Inflammatory macrophage treated with lipopolysaccharide for 1 hour (primary cell): ENCODE measurements at places on chromosomes 4 and X.

DNA sequence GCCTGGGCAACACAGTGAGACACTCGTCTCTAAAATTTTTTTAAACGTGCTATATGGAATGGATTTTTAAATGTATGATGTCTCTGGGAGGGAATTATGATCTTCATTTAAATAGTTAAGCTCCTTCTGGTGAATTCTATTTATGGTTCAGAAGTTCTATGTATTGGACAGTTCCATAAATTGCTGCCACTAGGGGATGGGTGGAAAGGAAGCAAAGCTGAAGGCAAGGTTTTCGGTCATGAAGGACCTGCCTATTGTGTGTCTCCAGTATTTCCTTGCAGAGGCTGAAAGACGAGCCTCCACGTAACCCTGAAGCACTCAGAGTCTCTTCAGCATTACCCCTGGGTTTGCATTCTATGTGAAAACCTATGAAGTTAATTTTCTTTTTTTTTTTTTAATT is 451.5 kb upstream of the FAT1 start:
- DNase-seq, result no peak

GRCh38 chrX:68180579-68180978 is 252.7 kb downstream of the OPHN1 start:
- peak; percentile 44 for DNase-seq

DNA sequence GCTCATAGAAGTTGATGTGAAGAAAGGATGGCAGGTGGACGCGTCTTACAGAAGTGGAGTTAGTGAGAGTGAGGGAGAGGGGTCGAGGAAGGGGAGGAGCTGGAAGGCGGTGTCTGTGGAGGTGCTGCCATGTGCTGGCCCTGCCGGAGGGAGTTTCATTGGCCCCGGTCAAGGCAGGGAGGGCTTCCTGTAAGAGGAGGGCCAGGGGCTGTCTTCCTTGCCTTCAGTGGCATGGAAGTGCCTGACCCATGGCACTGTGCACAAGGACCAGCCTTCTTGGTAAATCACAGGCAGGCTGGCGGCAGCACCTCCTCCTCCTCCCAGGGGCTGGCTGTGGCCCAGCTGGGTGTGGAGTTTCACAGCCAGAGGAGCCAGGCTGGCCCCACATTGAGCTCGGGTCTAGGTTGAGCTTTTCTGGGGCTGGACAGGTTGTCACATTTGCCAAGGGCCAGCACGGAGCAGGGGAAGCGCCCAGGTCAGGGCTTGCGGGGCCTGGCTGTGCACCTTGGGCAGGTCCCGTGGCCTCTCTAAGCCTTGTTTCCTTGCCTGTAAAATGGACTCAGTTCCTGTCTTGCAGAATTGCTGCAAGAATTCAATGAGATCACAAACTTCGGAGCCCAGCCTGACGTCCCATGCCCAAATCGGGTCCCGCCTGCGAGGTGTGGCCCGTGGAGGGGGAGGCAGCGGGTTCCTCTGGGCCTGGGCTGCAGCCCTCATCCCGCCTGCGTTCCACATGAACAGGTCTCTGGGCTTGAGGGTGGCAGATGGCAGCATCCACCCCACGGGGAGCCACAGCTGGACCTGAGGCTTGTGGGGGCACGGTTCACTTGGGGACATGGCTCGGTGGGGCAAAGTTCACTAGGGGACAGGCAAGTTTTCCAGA is 7.0 kb downstream of the HTRA3 start:
- DNase-seq, result no peak

- DNase-seq, result no peak
These were observed 24.6 kb upstream of the WWC2 start for GRCh38 chr4:183074288-183074990.

DNA sequence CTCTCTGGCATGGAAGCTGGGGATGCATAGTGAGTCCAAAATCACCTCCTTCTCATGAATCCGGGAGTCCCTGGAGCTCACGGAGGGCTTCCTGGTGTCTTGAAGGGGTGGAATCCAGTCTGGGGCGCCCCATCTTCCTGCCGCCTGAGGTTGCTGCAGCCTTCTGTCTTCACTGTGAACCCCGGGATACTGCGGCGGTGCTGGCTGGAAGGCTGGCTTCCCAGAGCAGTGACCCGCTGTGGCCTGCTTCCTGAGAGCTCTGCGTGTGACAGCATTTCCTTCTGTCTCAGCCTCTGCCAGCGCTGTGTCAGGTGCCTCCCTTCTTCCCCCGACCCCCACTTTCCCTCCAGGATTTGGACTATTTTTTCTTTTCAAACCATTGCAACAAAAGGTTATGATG is 98.8 kb upstream of the STOX2 start:
- DNase-seq, result no peak

GRCh38 chrX:28670074-28670473 is 82.8 kb downstream of the IL1RAPL1 start:
- no peak for DNase-seq

GRCh38 chrX:357035-357692 is 29.5 kb downstream of the PPP2R3B start:
- no peak for DNase-seq

DNA sequence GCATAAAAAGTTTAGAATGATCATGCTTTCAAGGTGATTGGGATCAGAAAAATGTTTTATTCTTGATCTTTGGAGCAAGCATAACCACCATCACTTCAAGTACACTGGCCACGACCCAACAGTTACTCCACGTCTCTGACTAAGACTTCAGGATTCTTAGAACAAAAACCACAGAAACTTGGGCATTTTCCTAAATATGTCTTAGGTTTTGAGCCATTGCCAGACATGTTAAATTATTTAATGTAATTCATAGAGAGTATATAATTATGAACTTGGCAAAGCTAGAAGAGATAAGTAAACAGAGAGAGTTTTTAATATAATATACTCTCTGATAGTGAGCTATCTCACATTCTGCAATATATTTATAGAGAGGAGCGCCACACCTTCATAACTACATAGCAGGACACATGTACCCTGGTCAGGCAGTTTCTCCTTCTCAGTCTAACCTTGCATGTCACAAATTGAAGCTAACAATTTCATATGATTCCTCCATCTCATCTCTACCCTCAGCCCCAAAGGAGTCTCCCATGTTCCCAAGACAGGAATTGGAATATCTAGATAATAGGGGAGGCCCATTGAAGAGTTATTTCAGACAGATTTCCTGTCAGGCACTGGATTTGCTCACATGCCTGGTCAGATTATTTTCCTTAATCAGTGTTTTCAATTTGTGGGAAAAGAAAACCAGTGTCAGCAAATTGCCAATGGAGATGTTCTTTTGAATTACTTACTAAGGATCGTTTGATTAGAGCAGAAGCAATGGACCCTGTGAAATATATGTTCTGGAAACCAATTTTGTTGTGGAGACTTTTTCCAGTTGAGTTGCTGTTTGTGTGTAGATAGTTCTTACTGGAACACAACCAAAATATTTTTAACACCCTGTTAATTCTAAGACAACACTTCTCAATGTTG is 61.7 kb upstream of the GUCY1A1 start:
- no peak for DNase-seq

DNA sequence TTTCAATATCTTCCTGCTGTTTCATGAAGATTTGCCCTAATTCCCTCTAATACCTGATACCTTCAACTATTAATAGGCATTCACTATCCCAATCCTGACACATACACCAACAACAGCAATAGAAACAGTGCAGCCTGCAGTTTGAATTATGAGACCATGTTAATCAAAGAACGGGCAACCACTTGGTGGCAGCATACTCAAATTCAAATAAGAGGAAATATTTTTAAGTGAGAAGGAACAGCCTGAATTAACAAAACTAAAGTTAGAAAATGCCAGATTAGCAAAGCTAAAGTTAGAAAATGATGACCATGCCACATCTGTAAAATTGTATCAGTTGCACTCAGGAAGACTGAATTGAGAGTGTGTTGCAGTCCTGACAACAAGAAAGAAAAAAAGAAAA is 204.9 kb downstream of the SMARCA1 start:
- DNase-seq, result no peak

DNA sequence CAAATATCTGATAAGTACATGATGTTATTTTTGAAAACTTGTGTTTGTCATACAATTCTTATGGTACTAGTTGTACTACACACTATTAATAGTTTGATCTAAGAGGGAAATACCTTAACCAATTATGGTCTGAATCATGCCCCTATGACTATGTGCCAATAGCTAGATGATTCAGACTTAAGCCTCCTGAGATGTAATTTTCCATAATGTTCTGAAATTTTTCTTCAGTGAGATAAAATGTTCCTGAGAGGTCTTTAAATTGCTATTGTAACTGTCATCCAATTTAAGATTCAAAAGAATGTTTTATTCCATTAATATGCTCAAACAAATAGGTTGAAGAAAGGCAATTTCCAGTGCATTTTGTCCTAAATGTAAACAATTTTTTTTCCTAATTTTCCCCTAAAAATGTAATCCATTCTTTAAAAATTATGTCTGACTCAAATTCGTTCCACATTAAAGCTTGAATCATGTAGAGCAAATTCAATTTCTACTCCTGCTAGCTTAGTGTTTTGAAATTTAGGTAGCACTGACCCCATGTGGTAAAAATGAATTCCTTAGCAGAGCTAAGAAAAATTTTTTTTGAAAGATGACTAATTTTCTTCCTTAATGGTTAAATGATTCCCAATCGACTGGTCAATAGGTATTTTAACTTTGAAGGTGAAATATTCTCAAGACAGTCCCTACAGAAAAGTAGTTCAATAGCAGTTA is 49.1 kb downstream of the APOOL start:
- DNase-seq, result peak; percentile 14

- no peak for DNase-seq
These were observed 255.0 kb downstream of the MAGEB5 start for GRCh38 chrX:26470941-26471340.
